ENCODE measurements at places on chromosomes 6 and 20.

DNA sequence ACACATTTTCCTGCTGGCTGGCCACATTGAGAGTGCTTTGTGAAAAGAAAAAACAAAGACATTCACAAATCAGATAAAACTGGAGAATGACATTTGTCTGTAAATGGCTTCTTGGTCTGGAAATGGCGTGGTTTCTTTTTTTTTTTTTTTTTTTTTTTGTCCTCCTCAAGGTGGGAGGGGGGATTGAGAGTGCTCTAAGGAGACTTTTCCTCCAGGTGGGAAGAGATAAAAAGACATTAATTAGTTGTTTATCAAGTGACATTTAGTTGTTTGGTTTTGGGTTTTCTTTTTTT lies 40.4 kb downstream of the GNAS start:
- no peak for DNase-seq

- DNase-seq: no peak
Measured at GRCh38 chr6:56593801-56594318, 48.8 kb downstream of the DST start.

- DNase-seq: no peak
Measured at GRCh38 chr20:38840053-38840893, 34.8 kb downstream of the PPP1R16B start.

- DNase-seq: no peak
Measured at GRCh38 chr20:18031888-18032509, 25.7 kb downstream of the OVOL2 start.

- DNase-seq: no peak
Measured at GRCh38 chr6:89582669-89583325, 55.8 kb downstream of the LYRM2 start.

GRCh38 chr6:151514000-151514730 lies 20.3 kb downstream of the CCDC170 start:
- no peak for DNase-seq

DNA sequence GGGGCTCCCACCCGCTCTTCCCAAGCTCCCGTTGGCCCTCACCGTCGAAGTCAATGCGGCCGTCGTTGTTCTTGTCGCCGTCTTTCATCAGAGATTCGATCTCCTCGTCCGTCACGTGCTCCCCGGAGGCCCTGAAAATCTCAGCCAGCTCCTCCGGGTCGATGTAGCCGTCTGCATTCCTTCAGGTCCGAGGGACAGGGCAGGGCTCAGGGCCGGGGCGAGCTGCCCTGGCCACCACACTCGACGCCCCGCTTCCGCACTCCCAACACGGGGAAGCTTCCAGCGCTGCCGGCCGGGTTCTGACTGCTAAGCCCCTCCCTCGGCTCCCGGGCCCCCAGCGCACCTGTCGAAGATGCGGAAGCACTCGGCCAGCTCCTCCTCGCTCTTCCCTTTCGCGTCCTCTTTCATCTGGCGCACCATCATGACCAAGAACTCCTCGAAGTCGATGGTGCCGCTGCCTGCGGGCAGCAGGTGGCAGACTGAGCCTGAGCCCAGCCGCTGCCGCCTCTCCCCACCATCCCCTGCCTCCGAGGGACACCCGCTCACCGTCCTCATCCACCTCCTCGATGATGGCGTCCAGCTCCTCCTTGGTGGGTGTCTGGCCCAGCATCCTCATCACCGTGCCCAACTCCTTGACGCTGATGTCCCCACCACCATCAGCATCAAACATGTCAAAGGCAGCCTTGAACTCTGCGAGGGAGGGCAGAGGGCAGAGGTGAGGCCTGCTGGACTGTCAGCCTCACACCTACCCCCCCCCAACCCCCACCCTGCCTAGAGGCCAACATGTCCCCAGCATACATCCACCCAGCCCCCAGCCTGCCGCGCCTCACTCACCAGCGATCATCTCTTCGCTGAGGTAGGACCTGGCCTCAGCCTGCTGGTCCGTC lies 2.9 kb downstream of the TNNC2 start:
- peak; percentile 12 for DNase-seq
